Stimulated activated CD8-positive, alpha-beta memory T cell treated with anti-CD3 and anti-CD28 coated beads, Interleukin-4, amount 100 ng/mL, for 4 hours (primary cell): ENCODE measurements at places on chromosomes 3 and 15.

DNA sequence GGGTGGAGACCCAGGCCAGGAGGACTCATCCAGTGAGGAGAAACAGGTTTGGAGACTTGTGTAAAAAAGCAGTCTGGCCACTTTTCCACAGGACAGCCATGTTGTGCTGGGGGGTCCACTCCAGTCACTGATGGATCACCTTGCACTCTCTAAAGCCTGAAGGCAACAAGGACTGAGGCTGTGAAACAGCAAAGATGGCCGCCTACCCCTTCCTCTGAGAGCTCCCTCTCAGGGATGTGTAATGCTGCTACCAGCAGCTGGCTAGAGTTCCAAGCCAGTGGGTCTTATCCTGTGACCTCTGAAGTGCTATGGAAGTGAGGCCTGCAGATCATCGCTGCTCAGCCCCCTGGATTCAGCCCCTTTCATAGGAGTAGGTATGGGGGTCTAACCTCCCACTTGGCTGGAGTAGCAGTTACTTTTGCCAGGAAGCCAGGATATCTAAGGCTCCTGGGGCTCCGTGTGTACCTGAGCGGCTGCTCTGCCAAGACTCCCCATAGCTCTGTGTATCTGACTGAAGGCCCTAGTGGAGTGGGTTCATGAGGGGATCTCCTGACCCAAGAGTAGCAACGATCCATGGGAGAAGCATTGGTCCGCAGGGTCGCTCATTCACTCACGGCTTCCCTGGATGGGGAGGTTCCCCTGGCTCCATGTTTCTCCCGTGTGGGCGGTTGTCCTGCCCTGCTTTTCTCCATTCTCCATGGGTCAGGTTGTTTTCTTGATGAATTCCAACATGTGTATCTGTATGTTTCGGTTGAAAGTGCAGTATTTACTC lies 69.9 kb upstream of the TNFSF10 start:
- DNase-seq, result no peak

- DNase-seq, result no peak
These were observed 32.0 kb downstream of the ATG7 start for GRCh38 chr3:11304175-11304574.

- DNase-seq, result no peak
These were observed 9.6 kb upstream of the TRPM1 start for GRCh38 chr15:31111091-31111647.

GRCh38 chr3:155805204-155805801 lies 775 bp downstream of the C3orf33 start:
- no peak for DNase-seq

GRCh38 chr3:187066228-187066995 lies 72.9 kb downstream of the RPL39L start:
- peak; percentile 17 for DNase-seq

GRCh38 chr3:185332026-185332735 lies 30.8 kb upstream of the MAP3K13 start:
- no peak for DNase-seq

GRCh38 chr3:126372413-126373145 lies 15.4 kb upstream of the KLF15 start:
- DNase-seq, result no peak

GRCh38 chr15:82950295-82950694 lies 2.2 kb downstream of the HOMER2 start:
- DNase-seq, result no peak

GRCh38 chr3:74532446-74532845 lies 82.0 kb downstream of the CNTN3 start:
- no peak for DNase-seq

GRCh38 chr3:120198305-120198878 lies 86.6 kb downstream of the GPR156 start:
- no peak for DNase-seq

- DNase-seq, result no peak
These were observed 133.9 kb upstream of the WNT5A start for GRCh38 chr3:55621026-55621422.

GRCh38 chr3:114510201-114510600 lies 216.4 kb downstream of the TIGIT start:
- DNase-seq, result no peak

GRCh38 chr3:27114684-27115083 lies 254.5 kb downstream of the NEK10 start:
- DNase-seq, result no peak

DNA sequence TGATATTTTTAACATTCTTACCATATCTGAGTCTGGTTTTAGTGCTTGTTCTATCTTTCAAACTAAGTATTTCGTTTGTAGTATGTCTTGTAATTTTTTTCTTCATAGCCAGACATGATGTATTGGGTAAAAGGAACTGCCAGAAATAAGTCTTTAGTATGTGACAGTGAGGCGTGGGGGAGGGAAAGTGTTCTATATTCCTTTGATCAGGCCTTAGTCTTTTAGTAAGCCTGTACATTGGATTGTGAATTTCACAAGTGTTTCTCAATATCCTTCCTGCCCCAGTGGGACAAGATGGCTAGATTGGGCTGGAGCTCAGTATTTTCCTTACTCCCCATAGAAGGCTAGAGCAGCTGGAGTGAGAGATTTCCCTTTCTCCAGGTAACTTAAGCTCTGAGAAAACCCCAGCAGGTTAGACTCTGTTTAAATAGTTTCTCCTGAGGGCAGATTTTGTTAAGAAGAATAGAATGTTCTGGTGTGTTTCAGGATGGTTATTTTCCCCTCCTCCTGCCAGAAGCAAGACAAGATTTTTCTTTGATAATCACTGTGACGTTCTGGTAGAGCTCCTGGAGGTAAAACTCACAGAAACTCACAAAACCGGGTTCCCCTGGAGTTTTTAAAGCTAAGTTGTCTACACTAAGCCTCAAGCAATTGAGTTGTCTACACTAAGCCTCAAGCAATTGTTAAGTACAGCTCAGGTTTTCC lies 140.7 kb upstream of the ARPP21 start:
- DNase-seq, result no peak

GRCh38 chr15:96107916-96108315 lies 222.6 kb upstream of the NR2F2 start:
- no peak for DNase-seq

- DNase-seq, result no peak
These were observed 531.4 kb downstream of the ZIC1 start for GRCh38 chr3:147940405-147941193.

DNA sequence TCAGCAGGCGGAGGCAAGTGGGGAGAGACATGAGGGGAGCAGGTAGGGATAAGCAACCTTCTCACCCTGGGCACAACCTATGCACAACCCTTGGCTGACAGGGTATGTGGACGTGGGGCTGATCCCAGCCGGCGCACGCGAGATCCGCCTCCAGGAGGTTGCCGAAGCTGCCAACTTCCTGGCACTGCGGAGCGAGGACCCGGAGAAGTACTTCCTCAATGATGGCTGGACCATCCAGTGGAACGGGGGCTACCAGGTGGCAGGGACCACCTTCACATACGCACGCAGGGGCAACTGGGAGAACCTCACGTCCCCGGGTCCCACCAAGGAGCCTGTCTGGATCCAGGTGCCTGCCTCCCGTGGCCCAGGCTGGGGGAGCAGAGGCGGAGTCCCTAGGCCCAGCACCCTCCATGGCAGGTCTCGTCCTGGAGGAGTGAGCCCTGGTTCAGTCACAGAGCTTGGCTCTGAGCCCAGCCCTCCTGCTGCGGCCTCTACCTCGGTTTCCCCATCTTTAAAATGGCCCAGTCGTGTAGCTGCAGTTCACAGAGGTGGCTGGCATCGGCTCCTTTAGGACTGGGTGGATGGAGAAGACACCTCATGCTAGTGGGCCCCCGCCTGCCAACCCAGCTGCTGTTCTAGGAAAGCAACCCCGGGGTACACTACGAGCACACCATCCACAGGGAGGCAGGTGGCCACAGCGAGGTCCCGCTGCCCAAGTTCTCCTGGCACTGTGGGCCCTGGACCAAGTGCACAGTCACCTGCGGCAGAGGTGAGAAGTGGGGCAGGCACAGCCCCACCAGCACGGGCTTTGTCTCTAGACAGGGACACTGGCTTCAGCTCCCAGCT lies 96.0 kb downstream of the TBC1D2B start:
- no peak for DNase-seq

DNA sequence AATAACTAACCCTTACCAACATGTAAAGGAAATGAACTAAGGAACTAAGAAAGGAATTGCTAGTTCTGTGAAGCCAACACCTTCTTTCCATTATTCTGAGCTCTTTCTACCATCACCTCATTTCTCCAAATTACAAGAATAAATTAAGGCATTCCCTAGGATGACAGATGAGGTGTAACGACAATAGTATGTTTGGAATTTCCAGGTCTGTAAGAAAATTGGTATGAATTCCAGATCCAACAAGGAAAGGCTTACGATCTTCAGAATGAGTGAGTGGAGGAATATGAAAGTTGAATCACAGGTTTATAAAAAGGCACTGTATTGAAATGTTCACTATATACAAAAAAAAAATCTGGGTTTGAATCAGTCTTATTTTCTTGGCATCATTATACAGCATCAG lies 4.5 kb upstream of the NANOGP8 start:
- DNase-seq, result no peak

- DNase-seq, result no peak
These were observed 367.1 kb downstream of the EPHA3 start for GRCh38 chr3:89474333-89475130.
